Neural crest cell (in vitro differentiated cells): ENCODE measurements at places on chromosomes 4 and X.

- no peak for DNase-seq
These were observed 17.7 kb downstream of the HELT start for GRCh38 chr4:185036019-185036418.

DNA sequence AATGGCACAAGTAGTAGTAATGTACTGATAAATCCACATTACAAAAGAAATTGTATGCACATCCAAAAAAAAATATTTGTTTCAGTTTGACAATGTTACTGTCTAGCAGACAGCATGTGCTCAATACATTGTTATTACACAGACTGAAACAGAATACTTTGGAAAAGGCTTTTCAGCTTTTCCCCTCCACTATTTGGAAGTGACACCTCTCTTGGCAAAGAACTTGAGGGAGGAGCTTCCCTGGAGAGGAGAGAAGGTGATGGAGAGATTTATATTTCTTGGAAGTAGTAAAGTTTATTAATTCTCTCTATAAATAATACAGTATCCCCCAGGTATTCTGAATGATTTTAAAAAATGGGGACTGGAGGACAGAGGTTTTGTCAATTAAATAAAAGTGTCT is 131.8 kb downstream of the SCFD2 start:
- no peak for DNase-seq

DNA sequence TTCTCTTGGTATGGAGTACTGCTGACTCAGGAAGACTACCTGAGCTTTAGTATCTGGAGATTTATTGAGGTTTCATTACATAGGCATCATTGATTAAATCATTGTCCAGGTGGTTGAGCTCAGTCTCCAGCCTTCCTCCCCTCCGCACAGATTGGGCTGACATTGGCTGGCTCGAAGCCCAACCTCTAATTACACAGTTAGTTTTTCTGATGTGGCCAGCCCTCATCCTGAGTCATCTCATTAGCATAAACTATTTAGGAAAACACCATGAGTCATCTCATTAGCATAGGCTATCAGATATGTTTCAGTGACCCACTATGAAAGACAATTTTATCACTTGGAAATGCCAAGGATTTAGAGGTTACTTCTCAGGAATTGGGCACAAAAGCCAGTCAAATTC is 93.9 kb upstream of the ANKRD50 start:
- no peak for DNase-seq

DNA sequence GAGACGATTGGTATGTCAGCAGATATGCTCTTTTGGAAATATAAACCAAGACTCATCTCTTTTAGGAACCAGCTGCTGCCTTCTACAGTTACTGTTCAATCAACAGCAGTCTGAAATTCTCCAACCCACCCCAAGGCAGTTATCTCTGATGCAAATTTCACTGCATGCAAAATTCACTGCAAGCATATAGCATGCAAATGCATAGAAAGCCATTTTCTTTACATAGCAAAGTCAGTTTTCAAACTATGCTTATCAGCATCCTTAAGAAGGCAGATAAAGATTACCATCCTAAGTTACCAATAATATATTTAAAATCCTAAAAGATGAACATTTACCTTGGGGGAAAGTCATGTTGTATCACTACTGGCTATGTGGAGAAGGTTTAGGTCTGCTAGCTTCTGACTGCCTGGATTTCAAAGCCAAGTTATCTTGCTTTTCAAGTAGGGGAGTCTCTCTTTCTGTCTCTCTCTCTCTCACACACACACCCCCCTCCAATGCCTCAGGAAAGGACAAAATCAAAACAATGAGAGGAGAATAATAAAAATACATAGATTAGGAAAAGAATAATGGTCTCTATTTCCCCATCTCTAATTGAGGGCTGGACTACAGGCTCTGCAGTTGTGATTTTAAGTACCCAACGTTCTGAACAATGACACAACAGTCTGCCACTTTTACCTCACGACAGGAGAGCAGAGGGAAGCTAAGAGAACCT is 1.5 kb downstream of the NMU start:
- no peak for DNase-seq

DNA sequence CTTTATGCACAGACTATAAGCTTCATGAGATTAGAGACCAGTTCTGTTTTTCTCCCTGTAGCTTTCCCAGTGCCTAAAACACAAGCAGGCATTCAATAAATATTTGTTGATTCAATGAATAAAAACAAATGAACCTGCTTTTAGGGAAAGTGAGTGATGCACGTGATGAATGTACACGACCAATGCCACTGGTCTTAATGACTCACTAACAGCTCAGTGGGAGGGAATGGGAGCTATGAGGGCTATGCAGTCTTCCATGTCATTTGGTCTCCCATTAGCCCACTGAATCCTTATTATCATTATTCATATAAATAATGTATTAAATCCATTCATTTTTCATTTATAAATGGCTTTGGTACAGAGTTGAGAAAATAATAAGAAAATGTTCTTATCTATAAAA is 247.4 kb downstream of the FBXO8 start:
- DNase-seq: no peak
